ENCODE measurements at places on chromosomes 2 and 18.

GRCh38 chr18:66872277-66872676 lies 268.4 kb upstream of the CDH19 start:
- no peak for DNase-seq

DNA sequence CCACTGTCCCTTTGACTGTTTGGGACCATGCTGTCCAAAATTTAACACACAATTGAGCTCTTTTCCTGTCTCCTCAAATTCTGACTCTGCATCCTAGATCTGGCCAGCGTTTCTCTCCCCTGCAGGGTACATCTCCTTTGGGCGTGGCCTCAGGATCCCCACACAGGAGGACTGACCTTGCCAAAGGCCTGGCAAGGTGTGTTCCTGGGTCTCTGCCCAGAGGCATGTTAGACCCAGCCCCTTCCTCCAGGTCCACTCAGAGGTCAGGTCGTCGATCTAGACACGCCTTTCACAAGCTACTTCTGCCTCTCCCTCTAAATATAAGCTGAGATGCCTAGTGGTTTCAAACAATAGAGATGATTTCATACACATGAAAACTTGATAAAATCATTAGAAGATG lies 45.4 kb upstream of the SMIM21 start:
- no peak for DNase-seq

DNA sequence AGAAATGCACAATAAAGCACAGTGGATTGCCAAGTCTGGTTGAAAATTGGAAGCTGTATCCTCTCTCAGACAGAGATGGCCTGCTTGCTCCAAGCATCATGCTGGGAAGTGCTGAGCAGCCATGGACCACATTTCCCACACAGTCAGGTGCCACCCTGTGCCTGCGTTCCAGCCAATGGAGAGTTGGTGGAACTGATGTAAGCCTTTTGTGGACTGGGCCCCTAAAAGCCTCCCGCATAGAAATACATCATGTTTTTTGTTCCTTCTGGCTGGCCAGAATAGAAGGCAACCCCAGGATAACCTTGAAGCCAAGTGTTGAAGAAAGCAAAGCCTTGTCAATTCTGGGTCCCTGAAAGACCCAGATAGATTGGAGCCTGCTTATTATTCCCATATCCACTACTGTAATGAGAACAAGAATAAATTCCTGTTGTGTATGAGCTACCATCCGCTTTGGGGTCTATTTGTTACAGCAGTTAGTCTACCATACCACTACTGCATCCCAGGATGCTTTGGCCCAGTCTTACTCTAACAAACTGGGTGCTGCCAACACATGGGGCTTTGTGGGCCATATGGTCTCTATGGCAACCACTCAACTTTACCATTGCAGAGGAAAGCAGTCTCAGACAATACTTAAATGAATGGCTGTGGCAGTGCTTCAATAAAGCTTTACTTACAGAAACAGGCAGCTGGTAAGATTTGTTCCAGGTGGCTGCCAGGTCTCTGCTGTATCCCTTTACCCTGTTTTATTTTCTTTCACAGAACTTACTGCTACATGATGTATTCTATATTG lies 65.4 kb downstream of the POLE4 start:
- DNase-seq, result no peak

DNA sequence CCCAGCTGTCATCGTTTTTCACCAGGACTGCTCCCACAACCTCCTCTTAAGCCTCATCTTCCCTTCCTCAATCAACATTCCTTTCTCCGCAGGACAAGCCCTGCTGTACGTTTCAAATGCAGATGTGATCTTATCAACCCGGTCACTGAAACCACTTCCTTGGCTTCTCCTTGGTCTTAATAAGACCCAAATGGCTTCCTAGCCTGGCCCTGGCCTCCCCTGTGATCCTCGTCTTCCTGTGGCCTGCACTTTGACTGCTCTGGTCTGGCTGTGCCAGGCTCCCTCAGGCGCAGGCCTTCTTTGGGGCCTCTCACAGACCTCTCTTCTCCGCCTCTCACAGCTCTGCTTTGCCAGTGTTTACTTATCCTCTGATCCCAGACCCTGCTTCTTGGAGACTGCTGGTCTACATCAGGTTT lies 4.7 kb upstream of the ADNP2 start:
- DNase-seq, result no peak

- no peak for DNase-seq
These were observed 69.7 kb downstream of the SKA1 start for GRCh38 chr18:50444539-50444938.

DNA sequence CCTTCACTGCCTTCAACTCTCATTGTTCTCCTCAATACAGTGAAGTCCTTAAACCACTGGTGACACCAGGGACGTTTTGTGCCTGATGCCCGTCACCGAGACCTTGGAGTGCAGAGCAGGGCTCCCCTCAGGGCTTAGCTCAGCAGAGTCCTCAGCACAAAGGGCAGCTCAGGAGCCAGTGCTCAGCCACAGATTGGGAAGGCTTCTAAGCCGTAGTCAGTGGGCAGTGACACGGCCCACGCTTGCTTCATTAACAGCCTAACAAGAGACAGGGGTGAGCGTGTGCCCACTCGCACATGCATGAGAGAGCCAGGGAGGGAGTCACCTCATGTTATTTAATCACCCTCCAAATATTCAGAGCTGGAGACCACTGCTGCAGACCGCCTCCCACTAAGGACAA lies 137.5 kb downstream of the SH3RF3 start:
- DNase-seq, result peak; percentile 16

- DNase-seq, result no peak
These were observed 30.0 kb upstream of the ERMN start for GRCh38 chr2:157355618-157356017.
